ENCODE measurements at places on chromosomes 5 and 9. TPM values are rescaled to one million over a fixed set of nuclear protein-coding genes. Genes with fewer than 3 reads are reported as not detected.

- DNase-seq, result no peak
These were observed 209.6 kb upstream of the ST8SIA4 start for GRCh38 chr5:101112645-101113044.

DNA sequence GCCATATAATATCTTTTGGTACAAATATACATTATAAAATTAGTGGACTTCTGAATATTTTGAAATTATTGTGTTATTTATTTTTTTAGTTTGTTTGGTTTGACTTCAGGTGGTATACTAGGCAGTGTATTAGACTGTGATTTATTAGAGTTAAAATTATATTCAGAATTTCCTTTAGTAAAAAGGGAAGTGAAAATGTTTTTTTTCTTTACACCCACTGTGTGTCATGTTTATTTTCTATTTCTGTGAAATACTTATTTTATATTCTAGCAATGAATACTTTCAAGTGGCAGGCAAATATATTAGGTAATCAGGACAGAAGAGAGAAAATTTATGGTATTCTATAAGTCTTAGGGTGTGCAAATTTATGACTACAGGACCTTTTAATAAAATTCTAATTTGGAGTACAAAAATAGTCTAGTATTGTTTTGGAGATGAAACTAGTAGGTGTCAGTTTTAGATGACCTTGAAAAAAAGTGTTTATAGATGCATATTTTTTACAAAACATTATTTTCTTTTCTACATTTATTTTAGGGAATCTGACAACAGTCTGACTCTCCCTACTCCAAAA, 8.8 kb downstream of the CSNK1G3 start:
- DNase-seq, result no peak

GRCh38 chr9:87115785-87116184, 168.5 kb upstream of the GAS1 start:
- DNase-seq, result no peak

GRCh38 chr5:42436051-42436450, 12.8 kb downstream of the GHR start:
- no peak for DNase-seq

- peak; percentile 40 for DNase-seq
These were observed 67.6 kb upstream of the NR3C1 start for GRCh38 chr5:143471041-143471509.

- peak; percentile 51 for DNase-seq
These were observed at the start of gene DPP7 for GRCh38 chr9:137114613-137115393. Gene DPP7, minus strand, starts transcription at chr9:137114733. Its CDS starts 20 bp downstream, at chr9:137114713.

GRCh38 chr9:105141146-105141975, 103.1 kb upstream of the SLC44A1 start:
- no peak for DNase-seq

- DNase-seq, result no peak
These were observed 76.8 kb upstream of the OTULINL start for GRCh38 chr5:14504816-14505215.

DNA sequence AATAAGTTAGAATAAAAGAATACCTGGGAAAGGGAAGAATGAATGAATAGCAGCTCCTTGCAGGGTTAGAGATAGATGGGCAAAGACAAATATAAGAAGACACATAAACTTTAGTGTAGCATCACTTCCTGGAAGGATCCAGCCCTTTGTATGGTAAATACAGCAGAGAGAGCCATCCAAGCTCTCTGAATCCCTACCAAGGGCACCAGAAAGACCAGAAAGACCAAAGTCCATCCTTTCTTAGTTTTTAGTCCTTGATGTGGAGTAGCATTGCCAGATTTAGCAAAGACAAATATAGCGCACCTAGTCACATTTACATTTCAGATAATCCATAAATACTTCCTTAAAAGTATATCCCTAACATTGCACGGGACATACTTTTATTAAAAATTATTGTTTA, 56.1 kb upstream of the C9orf72 start:
- no peak for DNase-seq

DNA sequence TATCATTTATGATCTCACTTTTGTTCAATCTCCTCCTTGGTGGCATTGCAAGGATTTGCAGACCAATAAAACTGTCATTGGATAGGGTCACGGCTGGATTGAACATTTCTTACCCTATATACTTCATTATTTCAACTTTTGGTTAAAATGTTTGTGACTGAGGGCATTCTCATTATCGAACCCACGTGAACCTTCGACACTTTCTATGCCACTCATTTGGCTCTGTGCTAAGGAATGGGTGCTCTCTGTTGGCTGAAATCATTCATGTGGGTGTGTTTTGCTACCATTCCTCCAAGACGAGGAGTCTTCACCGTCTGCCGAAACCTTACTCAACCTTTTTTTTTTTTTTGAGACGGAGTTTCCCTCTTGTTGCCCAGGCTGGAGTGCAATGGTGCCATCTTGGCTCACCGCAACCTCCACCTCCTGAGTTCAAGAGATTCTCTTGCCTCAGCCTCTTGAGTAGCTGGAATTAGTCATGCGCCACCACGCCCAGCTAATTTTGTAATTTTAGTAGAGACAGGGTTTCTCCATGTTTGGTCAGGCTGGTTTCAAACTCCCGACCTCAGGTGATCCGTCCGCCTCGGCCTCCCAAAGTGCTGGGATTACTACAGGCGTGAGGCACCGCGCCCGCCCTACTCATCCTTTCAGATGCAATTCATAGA, 62.5 kb downstream of the CSNK1A1 start:
- peak; percentile 49 for DNase-seq

GRCh38 chr9:13035822-13036221, 243.7 kb downstream of the MPDZ start:
- no peak for DNase-seq

GRCh38 chr5:167147879-167148278, 1143.6 kb upstream of the WWC1 start:
- DNase-seq, result no peak

DNA sequence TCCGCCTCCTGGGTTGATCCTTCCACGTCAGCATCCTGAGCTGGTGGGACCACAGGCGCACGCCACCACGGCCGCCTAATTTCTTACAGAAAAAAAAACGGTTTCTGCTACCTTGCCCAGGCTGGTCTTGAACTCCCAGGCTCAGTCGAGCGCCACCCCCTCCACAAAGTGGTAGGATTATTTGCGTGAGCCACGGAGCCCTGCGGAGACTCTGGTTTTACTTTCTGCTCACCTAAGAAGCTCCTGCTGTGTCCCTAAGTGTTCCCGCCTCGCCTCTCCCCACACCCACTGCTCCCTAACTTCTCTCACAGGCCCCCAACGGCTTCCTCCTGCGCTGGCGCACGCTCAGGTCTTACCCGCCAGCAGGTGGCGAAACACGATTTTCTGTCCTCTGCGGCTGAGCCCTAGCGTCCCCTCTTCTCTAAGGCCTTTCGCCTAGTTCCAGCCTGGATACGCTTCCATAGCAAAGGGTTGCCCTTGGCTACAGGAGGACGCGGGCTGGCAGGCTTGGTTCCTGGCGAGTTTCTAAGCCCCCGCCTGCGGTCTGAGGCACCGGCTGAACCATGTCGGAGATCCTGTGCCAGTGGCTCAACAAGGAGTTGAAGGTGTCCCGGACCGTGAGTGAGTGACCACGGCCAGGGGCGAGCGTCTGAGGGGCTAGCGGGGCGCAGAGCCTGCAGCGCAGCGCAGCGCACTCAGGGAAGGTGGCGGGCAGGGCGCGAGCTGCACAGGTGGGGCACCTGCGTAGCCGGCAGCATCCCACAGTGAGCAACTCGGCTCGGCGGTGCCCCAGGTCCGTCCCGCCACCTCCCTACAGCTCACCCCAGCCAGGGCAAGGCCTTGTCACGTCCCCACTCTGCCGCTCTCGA, at the start of gene SPEF2:
TSS of gene SPEF2 (plus strand) at position 429 of the 869 bp plus-strand sequence. CDS start at position 564, 135 bp downstream.
- peak; percentile 90 for DNase-seq

DNA sequence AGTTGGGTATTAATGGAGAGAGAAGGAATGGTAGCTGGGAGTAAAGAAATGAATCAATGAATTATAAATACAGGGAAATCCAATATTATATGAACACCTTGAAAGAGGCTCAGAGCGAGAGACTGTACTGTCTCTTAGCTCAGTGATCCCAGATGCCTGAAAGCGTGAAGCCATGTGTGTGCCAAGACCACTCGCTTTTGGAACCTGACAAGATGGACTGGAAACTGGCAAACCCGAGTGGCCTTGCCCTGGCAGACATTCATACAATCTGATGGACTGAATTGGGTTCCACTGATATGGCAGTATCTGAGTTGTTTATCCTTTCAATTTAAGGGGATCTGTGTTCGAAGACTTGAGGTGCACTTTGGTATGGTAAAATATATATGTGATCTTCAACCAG, 170.3 kb downstream of the ERCC6L2 start:
- DNase-seq, result no peak

- peak; percentile 36 for DNase-seq
These were observed 1.3 kb downstream of the S1PR3 start for GRCh38 chr9:88992556-88992955.

DNA sequence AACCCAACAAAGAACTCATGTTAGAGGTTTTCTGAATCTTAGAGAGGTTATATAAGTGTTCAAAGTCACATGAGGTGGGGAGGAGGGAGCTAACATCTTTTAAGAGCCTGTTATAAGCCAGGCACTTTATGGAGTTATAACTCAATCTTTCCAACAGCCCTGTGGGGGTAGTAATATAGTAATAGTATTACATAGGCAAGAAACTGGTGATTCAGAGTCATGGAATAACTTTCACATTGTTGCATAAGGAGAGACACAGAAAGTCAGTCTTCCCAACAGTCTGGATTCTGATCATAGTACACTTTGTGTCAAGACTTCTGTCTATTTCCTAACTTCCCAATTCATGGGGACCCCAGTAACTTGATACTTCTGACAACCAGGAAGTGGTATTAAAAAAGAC, 89.2 kb downstream of the ACER2 start:
- DNase-seq, result peak; percentile 41

DNA sequence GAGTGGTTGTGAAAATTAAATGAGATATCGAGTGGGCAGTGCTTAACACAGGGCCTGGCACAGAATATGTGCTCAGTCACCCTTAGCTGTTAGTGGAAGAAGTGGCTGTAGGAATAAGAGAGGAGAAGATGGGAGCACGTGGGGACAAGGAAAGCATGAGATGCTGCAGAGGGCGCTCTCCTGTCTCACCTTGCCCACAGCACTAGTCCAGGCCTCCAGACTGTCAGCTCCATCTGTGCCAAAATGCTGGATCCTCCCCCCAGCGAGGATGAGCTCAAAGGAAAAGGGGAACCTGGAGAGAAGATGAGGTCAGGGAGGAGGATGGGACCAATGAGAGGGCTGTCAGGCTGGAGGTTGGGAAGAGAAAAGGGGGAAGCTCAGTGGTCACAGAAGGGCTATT, 12.5 kb downstream of the ARAP3 start:
- DNase-seq, result no peak

The SMU1 gene
- 42.7 TPM for total RNA-seq

The CETN3 gene
- total RNA-seq, result 7.1 TPM

The GPR107 gene
- 27.4 TPM for total RNA-seq

The FOXD4L5 gene
- under 0.01 TPM for total RNA-seq

The ANGPTL2 gene
- 19.9 TPM for total RNA-seq

The IL3 gene
- not detected for total RNA-seq

Measured in fibroblast of villous mesenchyme (primary cell).